Cerebellar cortex (tissue), 1 donor: ENCODE measurements at places on chromosomes 3 and 15.

GRCh38 chr3:127731546-127732289 is 59.0 kb downstream of the ABTB1 start:
- no peak for DNase-seq

GRCh38 chr15:89376388-89376787 is 41.8 kb upstream of the POLG start:
- DNase-seq = no peak

DNA sequence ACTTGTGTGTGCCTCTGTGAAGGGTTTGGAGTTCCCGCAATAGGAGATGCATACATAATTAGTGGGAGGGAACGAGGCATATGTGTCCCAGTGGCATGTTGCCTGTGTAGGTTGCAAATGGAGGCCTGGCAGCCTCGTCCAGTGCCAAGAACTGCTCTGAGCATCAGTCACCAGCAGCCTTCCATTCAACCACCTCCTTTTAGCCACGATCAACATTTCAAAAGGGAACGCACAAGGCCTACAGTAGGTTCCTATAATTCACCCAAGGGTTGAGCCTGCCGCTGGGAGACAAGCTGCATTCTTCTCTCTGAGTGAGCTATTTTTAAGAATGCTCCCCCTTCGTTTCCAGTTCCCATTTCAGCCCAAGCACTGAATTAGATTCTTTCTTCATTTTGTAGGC is 78.8 kb upstream of the CTNNB1 start:
- DNase-seq = peak; percentile 28

GRCh38 chr3:13207975-13208705 is 134.9 kb upstream of the IQSEC1 start:
- DNase-seq = no peak

- DNase-seq = peak; percentile 63
These were observed 224.7 kb upstream of the TBC1D5 start for GRCh38 chr3:17967111-17967510.

DNA sequence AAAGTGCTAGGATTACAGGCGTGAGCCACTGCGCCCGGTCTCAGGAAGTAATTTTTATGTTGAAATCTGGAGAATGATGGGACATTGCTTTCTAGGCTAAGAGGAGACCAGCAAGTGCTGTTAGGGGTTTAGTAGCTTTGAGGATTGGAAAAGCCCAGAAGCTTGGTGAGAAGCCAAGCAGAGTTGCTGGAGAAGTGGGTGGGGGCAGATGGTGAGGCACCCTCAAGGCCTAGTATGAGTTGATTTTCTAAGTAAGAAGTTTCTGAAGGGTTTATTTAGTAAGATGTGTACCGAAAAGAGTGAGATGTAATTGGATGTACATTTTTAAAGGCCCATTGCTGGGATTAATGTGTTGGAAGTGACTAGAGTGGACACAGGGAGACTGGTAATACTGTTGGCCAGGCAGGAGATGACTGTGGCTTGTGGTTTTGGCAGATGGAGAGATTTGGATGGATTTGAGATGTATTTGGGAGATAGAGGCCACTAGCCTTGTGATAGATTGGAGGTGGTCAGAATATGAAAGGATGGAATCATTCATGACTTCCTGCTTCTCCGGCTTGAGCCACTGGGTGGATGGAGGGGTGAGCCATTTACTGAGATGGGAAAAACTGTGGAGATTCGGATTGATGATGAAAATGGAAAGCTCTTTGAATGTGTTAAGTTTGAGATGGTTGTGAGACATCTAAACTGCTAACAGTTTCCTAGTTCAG is 2.3 kb downstream of the LRRC28 start:
- DNase-seq = no peak

DNA sequence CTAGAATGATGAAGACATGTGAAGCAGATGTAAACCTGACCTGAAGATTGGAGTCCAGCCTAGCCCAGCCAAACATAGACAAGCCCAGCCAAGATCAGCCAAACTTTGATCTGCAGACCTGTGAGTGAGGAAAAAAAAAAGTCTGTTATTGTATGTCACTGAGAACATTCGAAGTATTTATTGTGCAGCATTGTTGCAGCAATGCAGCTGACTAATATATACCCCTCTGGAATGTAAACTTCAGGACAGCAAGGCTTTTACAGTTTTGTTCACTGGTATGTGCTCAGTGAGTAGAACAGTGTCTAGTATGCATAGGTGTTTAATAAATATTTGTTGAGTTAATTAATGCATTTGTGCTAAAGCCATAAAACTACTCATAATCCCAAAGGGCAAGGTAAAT is 23.4 kb downstream of the TMEM202 start:
- DNase-seq = no peak

- DNase-seq = no peak
These were observed 112.6 kb downstream of the FILIP1L start for GRCh38 chr3:100001526-100002270.

GRCh38 chr3:149528340-149528650 is 53.8 kb downstream of the TM4SF4 start:
- no peak for DNase-seq

- DNase-seq = no peak
These were observed 29.2 kb downstream of the ILDR1 start for GRCh38 chr3:121992601-121993560.

DNA sequence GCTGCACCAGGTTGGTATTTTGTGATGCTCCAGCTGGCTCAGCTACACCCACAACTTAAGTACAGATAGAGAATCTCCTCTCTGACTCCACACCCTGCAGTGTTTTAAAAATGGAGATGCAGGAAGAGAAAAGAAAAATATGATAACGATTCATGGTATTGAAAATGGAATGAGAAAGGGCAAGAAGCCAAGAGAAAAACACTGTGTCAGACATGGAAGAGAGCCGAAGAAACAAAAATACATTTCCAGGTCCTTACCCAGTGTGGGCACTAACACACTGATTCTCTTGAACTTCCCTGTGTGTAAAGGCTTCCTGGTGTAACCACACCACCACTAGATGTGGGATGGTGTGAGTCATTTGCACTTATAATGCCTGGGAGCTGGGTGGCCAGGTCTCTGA is 93.1 kb downstream of the GMPS start:
- no peak for DNase-seq

GRCh38 chr15:99734575-99734974 is 1.3 kb upstream of the LYSMD4 start:
- DNase-seq = no peak

- no peak for DNase-seq
These were observed 973 bp upstream of the COPG1 start for GRCh38 chr3:129248286-129248979.

DNA sequence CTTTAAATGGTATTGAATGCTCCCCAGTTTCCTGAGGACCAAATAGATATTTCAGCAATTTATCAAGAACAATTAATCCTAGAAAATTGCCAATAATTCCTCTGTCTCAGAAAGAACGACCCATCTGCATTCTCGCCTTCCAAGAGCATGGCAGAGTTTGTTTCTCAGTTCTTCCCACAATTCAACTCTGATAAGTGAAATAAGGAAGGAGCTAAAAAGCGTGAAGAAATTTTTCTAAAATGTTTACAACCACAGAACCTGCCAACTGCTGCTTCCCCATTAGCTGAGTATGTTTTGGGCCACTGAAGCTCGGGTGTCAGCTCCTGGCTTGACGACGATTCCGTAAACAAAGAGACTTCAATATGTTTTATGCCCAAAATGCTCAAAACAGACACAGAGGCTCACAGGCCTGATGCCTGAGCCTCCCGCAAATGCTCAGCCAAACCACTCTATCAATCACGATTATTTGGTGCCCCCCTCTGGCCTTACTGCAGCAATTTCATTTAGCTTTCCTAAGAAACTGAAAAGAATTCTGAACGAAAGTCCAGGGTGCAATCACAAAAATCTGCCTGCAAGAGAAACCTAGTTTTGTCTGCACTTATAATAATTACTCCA is 259.2 kb upstream of the CCDC54 start:
- DNase-seq = peak; percentile 18

- DNase-seq = no peak
These were observed 48.5 kb downstream of the THBS1 start for GRCh38 chr15:39629371-39629770.

GRCh38 chr3:140529096-140529495 is 148.8 kb upstream of the TRIM42 start:
- DNase-seq = no peak

GRCh38 chr15:25939122-25939521 is 76.0 kb upstream of the ATP10A start:
- DNase-seq = no peak

DNA sequence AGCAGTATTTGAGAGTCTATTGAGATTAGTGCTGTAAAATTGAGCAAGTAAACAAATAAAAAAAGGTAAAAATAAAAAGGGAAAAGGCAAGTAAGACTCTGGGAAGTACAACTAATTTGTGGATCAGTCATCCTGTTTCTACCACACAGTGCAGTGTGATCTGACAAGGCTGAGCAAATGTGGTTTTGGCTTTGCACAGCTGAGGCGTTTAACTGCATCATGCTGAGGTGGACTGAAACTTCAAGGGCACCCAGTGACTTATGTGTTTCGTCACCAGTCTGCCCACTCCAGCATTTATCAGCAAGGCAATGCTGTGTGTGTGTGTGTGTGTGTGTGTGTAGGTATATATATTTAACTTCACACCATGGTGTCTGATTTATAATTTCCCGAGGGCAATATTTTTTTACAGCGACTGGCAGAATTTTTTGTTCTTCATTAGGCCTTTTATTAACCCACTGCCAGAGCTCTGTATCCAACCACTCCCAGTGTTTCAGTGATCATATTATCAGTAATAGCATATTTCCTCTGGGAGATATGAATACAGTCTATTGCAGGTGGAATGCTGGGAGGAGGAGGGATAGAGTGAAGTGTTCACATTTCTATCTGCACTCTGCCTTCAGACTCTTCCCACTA is 131.5 kb upstream of the SATB1 start:
- no peak for DNase-seq

- no peak for DNase-seq
These were observed 164.2 kb downstream of the FOXP1 start for GRCh38 chr3:71419369-71419768.

DNA sequence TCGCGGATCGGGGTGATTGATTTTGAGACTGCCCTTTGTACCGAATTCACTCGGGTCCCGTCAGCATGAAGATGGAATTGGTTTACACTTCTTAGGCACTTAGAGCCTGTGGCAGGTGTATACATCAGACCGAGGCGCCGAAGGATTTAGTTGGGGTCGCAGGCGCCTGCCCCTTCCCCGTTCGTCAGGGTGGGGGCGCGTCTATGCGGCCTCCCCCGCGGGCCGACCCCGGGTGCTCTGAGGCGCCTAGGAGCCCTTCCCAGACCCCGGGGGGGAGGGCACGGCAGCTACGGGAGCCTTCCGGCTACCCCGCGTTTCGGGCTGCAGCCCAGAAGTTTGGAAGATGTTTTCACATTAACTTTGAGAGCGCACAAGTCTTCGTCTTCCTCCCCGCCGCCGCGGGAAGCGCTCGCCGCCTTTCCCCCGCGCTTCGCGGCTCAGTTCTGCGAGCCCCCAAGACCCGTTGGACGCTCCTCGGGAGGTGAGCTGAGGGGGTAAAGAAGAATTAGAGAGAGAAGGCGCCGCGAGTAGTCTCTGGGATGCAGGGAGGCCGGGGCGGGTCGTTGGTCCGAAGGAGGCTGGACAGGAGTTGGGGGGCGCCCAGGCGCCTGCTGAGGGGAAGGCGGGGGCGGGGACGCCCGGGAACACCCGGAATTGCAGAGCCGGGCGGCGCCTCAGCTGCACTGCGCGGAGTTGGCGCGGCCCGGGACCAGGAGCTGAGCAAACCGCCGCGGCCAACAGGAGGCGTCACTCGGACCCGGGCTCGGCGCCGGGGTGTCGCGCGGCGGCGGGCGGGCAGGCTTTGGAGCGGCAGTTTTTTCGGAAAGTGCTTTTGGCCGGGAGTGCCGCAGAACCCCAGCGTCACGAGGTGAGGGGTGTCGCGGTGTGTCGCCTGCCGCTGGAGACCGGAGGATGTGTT is 780 bp downstream of the TIPARP start:
- DNase-seq = no peak

DNA sequence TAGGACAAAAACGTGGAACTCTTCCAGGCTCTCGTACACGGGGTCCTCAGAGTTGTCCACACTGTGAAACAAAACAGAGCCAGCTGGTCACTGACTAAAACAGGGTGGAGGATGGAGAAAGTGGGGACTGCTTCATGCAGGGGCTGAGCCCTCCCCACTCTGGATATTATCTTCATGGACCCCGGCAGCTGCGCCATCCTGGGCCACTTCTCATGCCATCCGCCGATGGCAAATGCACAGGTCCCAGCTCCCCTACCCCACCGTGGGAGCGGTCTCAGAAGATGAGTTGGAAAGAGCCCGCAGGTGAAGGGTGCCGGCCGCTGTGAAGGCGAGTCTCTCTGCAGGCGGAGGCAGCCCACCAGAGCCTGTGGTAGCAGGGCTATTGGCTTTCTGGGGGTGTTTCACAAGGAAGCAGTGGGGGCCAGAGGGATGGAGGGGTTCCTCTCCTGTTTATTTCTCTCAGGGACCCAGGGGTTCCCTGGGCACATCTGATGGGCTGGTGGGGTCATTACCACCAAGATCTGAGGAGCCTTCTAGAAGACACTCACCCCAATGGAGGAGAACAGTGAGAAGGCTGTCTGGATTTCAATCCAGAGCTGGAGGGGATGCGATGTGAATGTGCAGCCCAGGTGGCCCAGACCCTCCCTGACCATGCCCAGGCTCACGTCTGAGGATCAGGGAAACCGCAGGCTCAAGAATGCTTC is 177.3 kb downstream of the KLF13 start:
- no peak for DNase-seq

DNA sequence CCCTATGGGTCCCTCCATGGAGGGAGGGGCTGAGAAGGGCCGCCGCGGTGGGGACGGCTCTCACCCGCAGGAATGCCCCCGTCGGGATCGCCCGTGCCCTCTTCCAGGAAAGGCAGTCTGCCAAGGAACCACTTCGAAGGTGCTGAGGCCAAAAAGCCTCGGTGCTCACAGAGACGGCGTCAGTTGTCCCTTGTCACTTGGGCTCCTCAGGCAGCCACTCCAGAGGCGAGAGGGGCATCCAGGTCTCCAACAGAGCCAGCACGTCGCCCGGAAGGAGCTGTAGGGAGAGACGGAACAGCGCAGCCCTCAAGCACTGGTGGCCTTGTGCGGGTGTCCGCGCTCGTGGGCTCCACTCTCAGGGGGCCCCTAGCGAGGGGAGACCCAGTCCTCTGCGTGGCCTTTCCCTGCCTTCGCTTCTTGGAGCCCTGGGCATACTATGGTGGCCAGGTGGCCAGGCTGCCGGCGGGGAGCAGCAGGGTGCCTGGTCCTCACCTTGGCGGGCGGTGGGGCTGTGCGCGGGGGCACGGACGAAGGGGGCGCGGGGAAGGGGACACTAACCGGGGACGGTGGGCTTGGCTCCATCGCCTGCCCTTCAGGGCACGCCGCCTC is 994 bp downstream of the MESP1 start:
- peak; percentile 22 for DNase-seq

- DNase-seq = no peak
These were observed 121.1 kb downstream of the CBLB start for GRCh38 chr3:105747696-105748095.

GRCh38 chr15:93649691-93650235 is 560.8 kb upstream of the RGMA start:
- no peak for DNase-seq

GRCh38 chr3:10419637-10420232 is 85.7 kb downstream of the ATP2B2 start:
- no peak for DNase-seq

DNA sequence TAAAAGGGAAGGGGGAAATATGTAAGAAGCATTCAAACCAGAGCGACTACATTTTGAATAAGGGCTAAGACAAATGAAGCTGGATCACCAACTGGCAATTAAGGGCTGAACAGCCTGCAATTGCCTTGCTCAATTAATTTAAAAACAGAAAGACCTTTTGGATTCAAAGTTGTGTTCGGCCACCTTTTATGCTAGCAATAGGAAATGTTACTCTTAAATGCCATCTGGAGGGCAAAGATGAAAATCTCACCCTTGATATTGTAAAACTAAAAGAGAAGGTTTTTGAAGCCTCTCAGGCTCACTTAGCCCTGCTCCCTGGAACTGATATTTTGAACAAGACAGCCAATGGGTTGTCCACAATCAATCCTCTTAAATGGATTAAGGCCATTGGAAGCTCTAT is 44.2 kb downstream of the ACAD9 start:
- DNase-seq = peak; percentile 18
